ENCODE measurements at places on chromosomes 3 and 15.

- DNase-seq, result no peak
Measured at GRCh38 chr3:52237657-52238172, 1.2 kb downstream of the TWF2 start.

DNA sequence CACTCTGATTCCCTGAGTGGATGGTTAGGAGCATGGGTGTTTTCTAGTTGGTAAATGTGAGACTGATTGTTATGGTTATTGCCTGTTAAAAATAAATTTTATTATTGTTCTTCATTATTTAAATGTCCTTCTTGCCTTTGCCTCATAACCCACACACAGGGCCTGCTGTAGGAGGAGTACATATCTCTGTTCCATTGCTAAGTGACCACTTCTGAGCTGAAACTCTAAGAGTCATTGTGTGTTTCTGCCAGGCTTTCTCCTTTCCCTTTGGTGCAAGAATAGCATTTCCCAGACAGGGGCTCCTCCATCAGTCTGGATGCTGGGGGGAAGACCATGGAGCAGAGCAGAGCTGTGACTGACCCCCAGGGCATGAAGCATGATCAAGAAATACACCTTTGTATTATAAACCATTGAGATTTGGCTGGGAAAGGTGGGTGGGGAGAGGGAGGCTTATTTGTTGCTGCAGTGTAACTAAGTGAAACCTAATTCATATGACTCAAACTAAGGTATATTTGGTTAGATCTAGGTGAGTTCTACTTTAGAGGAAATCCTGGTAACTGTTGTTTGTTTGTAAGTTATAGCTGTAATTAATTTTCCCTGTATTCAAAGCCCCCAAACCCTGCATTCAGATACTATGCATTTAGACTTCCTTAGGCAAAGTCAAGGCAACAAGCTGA is 137.4 kb downstream of the TGFBR2 start:
- no peak for DNase-seq

DNA sequence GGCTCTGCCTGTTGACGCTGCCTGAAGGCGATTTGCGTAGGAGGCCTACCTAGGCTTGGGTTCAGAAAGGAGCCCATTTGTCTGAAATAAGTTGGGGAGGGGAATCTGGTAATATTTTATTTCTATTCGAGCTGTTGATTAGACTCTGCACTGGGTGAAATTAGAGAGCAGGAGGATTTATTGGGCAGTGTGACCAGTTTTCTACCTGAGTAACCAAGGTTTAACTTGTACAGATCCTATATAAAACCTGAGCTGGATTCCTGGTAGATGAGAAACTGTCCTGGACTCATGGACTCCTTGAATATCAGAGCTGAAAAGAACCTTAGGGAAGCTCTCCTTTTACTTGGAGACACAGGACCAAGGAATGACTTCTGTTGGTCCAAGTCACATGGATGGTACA is 19.6 kb upstream of the GPR156 start:
- DNase-seq, result no peak

GRCh38 chr3:34008836-34009809 is 210.7 kb downstream of the PDCD6IP start:
- DNase-seq, result no peak

GRCh38 chr3:10366651-10367101 is 45.8 kb upstream of the SEC13 start:
- no peak for DNase-seq

GRCh38 chr3:178117641-178118040 is 418.6 kb upstream of the KCNMB2 start:
- no peak for DNase-seq

All from activated CD8-positive, alpha-beta memory T cell treated with anti-CD3 and anti-CD28 coated beads, Interleukin-2, amount 50 U/mL, for 4 hours (primary cell).